ENCODE measurements at places on chromosomes 13 and 19. TPM values are rescaled to one million over a fixed set of nuclear protein-coding genes. Genes with fewer than 3 reads are reported as not detected.
A peak's percentile ranks its signal among the peaks of the same experiment; 100 is the strongest.

- no peak for DNase-seq
Measured at GRCh38 chr13:28725046-28725610, 6.4 kb upstream of the SLC46A3 start.

- no peak for DNase-seq
Measured at GRCh38 chr13:80109303-80109702, 231.6 kb downstream of the SPRY2 start.

The VAV1 gene
- total RNA-seq, result 0.57 TPM

DNA sequence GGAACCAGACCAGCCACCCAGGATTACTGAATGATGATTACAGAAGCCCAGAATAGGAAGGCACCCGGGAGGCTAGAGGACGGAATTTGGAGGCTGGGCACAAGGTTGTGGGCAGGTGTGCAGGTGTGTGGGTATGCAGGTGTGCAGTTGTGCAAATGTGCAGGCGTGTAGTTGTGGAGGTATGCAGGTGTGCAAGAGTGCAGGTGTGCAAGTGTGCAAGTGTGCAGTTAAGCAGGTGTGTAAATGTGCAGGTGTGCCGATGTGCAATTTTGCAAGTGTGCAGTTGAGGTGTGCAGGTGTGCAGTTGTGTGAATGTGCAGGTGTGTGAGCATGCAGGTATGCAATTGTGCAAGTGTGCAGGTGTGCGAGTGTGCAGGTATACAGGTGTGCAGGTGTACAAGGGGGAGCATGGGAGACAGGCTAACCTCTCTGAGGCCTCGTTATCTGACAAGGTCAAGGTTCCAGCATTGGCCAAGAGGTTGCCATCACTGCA lies 131.8 kb downstream of the KCTD15 start:
- DNase-seq, result no peak

The SPRYD7 gene
- 4.6 TPM for total RNA-seq

- no peak for DNase-seq
Measured at GRCh38 chr13:27311518-27312210, 41.0 kb downstream of the RASL11A start.

DNA sequence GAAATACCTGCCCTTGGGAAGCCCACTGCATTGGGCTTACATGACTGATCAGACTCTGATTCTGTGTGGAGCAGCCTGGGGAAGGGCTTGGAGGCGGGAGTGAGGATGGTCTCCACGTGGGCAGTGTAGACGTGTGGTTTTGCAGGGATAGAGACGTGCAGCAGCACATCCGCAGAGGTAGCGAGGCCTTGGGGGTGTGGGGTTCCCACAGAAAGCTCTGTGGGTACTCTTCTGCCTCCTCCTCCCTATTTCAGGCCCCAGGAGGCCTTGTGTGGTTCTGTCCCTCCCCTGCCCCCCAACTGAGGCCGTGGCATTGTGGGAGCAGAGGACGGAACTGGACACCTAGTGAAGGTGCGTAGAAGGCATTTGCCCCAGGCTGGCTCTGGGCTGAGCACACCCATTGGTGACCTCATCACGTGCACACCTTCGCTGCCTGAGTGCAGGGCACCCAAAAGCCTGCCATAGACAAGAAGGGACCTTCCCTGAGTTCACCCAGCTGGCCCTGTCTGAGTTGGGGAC lies 28.9 kb downstream of the PPP1R37 start:
- no peak for DNase-seq

The PRR19 gene
- 4.7 TPM for total RNA-seq

DNA sequence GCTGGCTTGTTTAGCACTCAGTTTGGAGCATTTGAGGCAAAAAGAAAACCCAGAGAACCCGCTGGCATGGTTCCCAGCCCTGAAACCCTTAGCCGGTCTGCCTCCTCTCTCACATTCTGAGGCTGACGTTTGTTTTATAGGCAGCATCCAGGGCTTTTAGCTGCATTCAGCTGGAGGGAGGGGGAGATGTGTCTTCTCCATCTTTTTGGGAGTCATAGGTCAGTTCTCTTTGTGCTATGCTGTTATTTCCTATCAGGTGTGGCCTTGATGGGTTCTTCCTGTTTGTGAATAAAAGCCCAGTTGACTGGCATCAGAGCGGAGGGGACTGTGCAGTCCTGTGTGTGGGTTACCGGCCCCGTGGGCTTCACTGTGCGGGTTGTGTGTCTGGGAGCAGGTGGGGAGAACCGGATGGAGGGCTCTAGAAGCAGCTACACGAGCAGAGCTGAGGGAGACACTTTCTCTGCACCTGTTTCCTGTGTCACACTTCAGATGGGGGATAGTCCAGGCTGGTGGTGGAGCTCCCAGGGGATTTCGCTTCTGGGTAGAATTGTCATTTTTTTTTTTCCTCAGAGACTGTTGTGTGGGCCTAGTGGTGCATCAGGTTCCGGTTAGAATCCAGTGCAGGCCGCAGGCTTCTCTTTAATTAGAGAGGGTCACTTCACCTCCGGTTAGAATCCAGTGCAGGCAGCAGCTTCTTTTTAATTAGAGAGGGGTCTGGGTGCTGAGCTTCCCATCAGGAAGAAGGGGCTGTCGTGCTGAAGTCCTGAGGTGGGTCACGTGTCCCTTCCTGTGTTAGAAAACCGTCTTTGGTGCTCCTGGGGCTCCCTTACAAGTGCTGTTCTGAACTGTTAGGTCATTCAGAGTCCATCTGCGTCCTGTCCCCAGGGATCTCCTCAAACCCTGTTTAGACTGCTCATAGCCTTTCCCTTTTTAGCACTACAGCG lies 69.6 kb downstream of the ARHGEF7 start:
- DNase-seq, result no peak

The PGLYRP2 gene
- total RNA-seq, result not detected

The RASGRP4 gene
- total RNA-seq, result not detected

The MCEMP1 gene
- total RNA-seq, result not detected

DNA sequence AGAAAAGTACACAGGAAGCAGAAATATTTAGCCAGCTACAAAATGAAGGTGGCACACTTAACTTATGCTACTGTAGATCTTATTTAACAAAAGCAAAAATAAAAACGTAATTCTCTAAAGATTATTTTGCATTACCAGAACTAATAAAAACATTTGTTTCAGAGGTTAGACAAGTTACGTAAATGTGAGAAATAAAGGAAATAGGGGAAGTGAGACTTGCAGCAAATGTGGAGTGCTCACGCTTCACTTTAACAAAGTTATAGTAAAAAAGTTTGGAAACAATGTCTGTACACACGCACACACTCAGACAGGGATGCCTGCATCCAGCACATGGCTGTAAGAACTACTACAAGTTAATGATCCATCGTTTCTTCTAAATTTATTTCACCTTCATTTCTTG lies 83.7 kb downstream of the NALCN start:
- DNase-seq, result no peak

The THSD8 gene
- total RNA-seq, result 0.10 TPM

- DNase-seq, result no peak
Measured at GRCh38 chr13:43270130-43270830, 246.9 kb downstream of the DNAJC15 start.

- no peak for DNase-seq
Measured at GRCh38 chr13:80454245-80454644, 113.3 kb upstream of the SPRY2 start.

DNA sequence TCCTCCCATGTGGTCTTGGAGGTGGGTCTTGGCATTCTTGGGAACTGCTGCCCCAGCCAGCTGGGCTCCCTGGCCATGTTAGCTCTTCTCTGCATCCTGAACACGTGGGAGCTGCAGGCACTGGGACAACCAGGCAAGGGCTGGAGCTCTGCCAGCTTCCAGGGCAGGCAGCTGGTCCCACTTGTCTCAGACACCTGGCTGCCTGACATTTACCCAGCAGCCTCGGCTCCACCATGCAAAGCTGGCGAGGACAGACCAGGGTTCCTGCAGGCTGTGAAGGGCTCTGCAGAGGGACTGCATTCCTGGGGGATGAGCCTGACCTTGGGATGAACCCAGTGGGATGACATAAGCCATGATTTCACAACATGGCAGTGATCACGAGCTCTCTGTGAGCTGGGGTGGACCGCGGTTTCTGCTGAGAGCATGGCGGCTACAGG lies 99.0 kb upstream of the TSHZ3 start:
- DNase-seq, result no peak

DNA sequence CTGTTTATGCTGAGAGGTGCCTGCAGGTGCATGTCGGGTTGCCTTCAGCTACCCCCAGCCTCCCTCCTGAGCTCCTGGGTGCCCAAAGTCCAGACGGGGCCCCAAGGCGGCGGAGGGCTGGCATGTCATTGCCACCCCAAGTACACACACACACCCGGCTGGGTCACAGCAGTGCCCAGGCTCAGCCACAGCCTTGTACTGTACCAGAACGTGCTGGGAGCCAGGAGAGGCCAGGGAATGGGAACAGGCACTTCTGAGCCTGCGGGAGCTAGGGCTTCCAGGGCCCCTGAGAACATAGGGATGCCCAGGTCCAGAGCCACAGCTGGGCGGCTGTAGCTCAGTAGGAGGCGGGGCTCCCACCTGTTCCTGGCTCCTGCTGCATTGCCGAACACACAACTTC lies 51.0 kb upstream of the MAB21L1 start:
- no peak for DNase-seq

DNA sequence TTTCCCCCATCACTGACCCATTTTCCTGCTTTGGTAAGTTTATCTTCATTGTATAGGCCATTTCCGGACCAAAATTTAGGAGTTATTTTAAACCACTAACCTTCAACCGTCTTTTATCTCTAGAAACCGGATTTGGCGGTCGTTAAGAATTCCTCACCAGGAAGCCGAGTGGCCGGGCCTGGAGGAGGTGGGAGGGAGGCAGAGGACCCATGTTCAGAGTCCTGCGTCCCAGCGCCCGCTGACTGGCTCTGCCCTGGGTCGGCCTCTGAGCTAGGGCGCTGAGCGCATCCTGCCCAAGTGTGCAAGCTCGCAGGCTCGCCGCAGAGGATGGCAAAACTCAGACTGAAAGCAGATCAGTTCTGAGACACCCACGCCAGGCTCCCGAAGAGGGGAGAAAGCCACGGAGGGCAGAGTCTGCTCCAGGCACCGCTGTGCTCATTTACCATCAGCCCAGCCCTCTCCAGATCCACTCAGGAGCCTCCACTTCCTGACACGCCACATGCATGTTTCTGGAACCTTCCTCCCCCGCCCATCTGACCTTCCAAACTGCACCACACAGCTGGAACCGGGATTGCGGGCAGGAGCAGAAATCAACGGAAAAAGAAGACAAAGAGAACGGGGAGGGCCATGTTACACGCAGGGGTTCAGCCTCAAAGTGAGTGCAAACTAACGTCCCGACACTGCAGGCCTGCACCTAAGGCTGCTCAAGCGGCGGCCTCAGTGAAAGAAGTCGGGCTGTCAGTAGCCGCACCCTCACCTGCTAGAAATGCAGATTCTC lies 8.3 kb downstream of the COL4A1 start:
- DNase-seq, result no peak

GRCh38 chr13:99277629-99278028 lies 19.4 kb upstream of the GPR18 start:
- no peak for DNase-seq

- DNase-seq, result no peak
Measured at GRCh38 chr13:32045537-32045936, 14.0 kb downstream of the FRY start.

The ZNF497 gene
- 2.0 TPM for total RNA-seq

GRCh38 chr13:64289702-64290101 lies 2874.1 kb upstream of the PCDH20 start:
- no peak for DNase-seq

- no peak for DNase-seq
Measured at GRCh38 chr13:41914552-41914951, 46.4 kb downstream of the VWA8 start.

The RXFP2 gene
- total RNA-seq, result not detected

- no peak for DNase-seq
Measured at GRCh38 chr19:33750587-33751435, 45.9 kb upstream of the KCTD15 start.

DNA sequence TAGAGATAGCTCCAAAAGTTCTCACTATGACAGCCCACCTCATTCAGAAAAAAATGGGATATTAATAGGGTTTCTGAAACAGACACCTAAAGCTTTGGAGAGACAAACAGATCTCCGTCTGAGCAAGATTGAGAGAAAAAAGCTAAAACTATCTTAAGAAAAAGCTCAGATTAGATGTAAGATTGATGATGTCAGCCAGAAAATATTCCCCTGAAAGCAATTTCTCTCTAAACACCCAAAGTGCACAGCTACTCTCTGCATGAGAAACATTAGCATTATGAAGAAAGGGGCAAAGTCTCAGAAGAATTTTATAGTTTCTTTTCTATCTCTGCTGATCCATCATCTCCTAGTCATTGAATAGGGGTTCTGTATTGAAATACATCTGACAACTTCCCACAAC lies 148.9 kb downstream of the ZNF737 start:
- no peak for DNase-seq

DNA sequence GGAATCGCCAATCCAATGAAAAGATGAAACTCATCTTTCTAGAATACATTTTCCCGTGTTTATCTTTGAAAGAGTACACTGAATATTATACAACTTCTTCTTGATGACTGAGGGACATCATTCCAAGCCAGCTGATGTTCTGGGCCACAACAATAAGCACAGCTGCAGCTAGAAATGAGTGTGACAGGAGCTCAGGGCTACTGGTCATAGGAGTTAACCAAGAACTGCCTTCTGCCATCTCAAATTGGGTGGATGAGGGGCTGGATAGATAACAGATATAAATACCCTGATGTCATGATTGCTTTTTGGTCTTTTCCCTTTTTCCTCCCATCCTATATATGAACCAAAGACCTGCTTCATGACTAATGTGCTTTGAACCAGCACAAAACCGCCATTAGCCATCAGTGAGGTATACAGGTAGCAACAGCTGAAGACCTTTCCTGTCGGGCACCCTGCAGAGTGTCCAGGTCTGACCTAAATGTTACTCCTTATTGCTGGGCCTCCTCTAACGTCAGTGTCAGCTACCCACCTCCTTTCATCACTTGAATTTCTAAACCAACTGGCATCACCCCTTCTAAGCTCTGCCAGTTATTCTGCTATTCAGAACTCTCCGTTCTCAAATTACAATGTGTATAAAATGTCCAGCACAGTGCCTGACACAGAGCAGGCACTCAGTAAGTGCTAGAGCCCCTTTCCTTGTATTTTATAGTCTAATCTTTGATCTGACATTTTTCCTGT lies 178.2 kb downstream of the ENOX1 start:
- no peak for DNase-seq

DNA sequence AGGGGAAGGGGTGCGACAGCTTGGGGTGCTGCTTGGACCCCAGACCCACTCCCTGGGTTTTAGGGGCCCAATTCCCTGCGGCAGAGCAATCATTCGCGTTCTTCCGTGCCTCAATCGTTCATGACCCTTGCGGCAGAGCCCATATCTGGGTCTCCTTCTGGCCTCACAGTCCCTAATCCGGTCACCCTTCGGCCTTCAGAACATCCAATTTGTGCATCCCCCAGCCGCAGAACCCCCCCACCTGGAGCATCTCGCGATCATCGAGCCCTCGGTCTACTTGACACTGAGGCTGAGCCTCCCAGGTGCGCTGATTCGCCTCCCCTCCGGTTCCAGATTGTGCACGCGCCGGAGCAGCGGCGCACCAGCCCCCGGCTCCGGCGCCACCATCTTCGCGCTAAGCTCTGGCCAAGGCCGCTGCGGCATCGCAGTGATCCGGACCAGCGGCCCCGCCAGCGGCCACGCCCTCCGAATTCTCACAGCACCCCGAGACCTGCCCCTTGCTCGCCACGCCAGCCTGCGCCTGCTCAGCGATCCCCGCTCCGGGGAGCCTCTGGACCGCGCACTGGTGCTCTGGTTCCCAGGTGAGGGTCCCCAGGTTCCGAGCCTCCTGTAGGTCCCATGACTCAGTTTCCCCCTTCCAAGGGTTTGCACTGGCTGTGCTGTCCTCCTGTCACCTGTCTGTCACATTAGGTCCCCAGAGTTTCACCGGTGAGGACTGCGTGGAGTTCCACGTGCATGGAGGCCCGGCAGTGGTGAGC lies 501 bp downstream of the GTPBP3 start:
- DNase-seq, result peak; percentile 21
